CD4-positive, alpha-beta T cell treated with Interleukin-17A for 1 hour (primary cell): ENCODE measurements at places on chromosomes 16 and 17.

DNA sequence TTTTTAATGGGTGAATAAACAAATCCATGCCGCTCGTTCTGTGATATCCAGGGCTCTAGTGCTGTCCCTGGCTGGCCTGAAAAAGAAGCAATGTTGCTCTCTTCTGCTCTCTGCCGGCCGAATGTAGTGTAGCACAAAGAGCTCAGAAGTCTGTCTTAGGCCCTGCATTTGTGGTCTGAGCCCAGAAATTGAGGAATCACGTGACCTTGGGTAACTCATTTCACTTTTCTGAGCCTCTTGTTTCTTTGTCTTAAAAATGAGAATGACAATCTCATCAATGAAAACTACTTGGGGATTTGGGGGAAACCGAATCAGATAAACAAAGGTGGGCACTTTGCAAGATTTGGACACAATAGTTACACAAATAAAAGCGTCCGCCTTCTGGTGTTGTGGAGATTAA is 381.6 kb upstream of the ASIC2 start:
- peak; percentile 44 for DNase-seq

- DNase-seq = no peak
Measured at GRCh38 chr17:45748731-45749310, 35.3 kb upstream of the CRHR1 start.

- DNase-seq = no peak
Measured at GRCh38 chr16:66508248-66508913, 41.5 kb downstream of the TK2 start.

GRCh38 chr17:57356719-57357391 is 100.5 kb downstream of the MSI2 start:
- DNase-seq = no peak

DNA sequence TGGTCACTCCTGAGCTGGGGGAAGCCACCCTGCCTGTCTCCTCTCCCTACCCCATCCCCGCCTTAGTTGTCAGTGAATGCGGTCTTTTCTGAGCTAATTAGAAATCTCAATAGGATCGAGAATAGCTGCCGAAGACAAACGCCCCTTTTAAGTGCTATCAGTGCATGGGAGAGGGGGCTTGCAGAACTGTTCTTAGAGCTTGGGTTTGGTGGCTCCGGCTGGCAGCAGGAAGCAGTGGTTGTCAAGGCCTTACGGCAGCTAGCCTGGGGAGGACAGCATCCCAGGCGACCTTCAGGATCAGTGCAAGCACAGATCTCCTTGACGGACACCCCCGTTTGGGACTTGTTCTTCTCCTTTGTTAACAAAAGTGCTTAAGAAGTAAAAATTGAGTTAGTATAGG is 195.1 kb downstream of the CCDC182 start:
- DNase-seq = no peak

GRCh38 chr17:68035131-68035522 is 408 bp upstream of the KPNA2 start:
- no peak for DNase-seq

GRCh38 chr16:14004729-14005315 is 66.3 kb upstream of the MRTFB start:
- DNase-seq = no peak

DNA sequence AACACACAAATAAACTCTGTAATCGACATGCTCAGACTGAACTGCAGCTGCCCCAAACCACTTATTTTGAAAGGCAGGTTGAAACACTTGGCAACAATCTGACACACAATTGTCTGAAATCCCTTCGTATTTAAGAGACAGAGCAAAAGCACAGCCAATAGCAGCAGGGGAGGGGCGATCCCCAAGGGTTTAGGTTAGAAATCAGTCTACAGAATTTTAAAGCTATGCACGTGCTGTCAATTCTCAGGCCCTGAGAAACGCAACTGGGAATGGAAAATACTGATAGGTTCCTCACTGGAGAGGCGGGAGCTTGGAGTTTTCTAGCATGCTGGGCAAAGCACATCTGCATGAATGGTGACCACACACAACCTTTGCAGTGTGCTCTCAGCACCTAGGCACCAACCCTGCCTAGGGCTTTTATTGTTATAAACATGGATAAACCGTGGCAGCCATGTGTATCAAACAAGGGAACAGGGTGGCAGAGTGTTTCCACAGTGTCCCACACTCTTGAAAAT is 168.0 kb downstream of the AATF start:
- no peak for DNase-seq

GRCh38 chr17:2094891-2095535 is 40.1 kb downstream of the HIC1 start:
- no peak for DNase-seq

DNA sequence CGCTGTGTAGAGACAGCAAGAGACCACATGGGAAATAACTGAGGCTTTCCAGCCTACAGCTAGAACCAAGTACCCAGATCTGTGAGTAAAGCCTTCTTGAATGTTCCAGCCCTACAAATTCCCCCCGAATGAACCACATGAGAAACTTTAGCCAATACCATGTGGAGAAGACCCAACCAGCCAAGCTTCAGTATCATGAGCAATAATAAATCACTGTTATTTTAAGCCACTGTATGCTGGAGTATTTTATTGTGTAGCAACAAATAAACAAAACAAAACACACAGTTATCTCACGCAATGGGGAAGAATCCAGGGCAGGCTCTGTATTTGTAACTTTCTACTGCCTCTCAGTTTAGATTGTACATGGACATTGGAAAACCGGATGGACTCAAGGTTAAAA is 426.2 kb downstream of the CDH11 start:
- DNase-seq = no peak
